ENCODE measurements at places on chromosomes 3 and 15.

- no peak for DNase-seq
Measured at GRCh38 chr15:84981711-84982300, at the start of gene PDE8A. Gene PDE8A (plus strand): TSS chr15:84981856. CDS start chr15:84982163, 307 bp downstream.

DNA sequence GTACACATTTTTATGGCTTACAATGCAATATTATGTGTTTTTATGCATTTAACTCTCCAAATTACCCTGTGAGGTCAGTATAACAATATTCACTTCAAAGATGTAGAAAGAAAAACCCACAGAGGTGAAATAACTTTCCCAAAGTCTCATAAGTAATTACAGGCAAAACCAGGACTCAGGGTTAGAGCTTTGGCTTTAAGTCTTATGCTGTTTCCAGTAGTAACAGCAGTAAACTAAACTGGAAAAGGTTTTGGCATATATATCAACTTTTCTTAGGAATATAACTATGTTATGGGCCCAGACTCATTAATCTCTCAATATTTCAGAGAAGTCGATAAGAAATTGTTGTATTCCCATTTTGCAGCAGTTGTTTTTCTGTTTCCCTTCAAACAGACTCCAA lies 206.3 kb upstream of the KCNMB2 start:
- DNase-seq, result no peak

DNA sequence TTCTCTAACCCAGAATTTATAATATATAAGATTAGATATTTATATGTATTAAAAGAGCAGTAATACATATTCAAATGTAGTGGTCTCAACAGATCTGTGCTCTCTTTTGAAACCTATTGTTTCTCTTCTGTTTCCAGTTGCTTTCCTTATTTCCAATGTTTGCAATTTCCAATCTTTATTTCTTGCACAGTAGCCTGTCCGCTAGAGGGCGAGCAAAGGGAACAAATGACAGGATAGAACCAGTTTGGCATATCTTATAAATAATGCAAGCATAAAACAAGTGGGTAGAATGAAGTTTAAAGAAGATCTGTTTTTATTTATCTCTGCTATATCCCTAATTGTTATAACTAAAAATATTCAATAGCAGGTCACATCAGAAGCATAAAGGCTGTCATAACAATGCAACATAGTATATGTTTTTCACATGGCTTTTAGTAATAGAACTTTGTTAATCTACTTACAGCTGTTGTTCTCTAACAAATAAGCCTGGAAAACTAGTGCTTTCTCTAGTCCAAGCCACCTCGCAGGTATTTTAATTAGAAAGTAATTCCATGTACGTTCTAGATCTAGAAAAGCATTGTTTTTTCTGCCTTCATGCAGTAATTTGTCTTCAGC lies 15.1 kb upstream of the TCAIM start:
- peak; percentile 35 for DNase-seq

GRCh38 chr3:42515391-42515916 lies 13.0 kb downstream of the VIPR1 start:
- DNase-seq, result no peak

- DNase-seq, result no peak
Measured at GRCh38 chr15:57873564-57874209, 167.2 kb downstream of the POLR2M start.

DNA sequence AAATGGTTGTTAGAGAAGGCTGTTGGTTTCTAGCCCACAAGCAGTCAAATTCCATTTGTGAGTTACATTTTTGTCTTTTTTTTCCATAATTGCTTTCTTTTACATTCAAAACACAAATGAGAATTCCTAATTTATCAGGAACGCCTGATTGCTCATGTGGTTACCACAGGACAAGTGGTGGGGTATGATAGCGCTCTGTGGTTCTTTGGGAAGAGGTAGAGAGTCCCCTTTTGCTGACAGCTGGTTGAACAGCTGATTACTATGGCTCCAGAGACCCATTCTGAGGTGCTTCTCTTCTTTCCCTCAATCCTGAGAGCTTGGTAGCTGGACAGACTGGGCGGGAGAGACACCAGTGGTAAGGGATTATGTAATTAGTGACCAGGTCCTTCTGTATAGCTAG lies 24.4 kb downstream of the CNOT10 start:
- DNase-seq, result no peak

GRCh38 chr3:38454884-38455638 lies 1.4 kb downstream of the ACVR2B start:
- no peak for DNase-seq

GRCh38 chr15:81516461-81516860 lies 142.4 kb upstream of the TMC3 start:
- no peak for DNase-seq

DNA sequence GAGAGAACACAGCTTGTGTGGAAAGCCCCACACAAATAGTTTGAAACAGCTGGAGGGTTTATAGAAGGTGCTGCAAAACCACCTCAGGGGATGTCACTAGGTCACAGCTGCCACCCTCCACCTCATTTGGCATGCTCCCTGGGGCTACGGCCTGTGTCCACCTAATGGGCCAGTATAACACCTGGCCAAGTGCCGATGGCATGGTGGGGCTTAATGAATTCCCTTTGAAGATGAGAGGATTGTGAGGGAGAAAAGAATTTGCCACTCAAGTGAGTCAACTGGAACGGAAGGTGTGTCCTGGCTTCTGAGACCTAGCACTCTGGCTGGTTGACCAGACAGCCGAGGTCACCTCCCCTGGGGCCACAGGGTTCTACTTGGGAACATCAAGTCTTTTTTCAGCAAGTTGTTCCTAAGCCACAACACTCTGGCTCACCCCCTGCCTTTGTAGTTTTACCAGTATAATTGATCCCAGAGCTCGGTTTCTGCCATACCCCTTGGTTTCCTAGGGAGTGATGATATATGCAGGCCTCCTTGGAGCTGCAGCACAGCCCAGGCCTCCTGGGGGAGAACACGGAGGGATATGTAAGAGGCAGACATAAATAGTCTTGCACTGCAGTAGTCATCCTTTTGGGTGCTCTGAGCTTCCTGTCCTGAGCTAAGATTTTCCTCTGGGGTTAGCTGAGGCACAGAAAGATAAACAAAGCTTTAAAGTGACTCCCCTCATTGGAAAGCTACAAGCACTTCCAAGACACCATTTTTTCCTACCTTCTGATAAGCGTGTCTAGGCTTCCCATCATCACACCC lies 178.2 kb upstream of the LPP start:
- DNase-seq, result no peak

Data from Panc1 (cell line).